ENCODE measurements at places on chromosomes 16 and 17.

GRCh38 chr17:7854851-7855659 lies at the start of gene TMEM88:
TMEM88 (plus strand) TSS chr17:7855066; CDS start chr17:7855075, 9 bp downstream.
- DNase-seq, result no peak

DNA sequence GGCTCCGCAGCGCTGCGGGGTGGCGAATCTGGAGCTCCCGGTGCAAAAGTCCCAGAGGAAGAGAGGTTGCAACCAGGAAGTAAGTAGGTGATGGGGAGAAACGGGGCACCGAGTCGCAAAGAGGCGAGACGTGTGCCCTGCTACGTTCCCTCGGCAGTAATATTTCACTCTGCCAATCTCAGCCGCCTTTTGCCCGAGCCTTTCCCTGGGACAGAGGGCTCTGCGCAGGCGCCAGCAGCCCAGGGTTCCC lies at the start of gene NR1D1:
Gene NR1D1 (minus strand): TSS at position 171 of the 250 bp plus-strand sequence. CDS start 495 bp downstream, outside the sequence.
- DNase-seq, result no peak

GRCh38 chr17:4167786-4168185 lies 24.8 kb downstream of the CYB5D2 start:
- no peak for DNase-seq

DNA sequence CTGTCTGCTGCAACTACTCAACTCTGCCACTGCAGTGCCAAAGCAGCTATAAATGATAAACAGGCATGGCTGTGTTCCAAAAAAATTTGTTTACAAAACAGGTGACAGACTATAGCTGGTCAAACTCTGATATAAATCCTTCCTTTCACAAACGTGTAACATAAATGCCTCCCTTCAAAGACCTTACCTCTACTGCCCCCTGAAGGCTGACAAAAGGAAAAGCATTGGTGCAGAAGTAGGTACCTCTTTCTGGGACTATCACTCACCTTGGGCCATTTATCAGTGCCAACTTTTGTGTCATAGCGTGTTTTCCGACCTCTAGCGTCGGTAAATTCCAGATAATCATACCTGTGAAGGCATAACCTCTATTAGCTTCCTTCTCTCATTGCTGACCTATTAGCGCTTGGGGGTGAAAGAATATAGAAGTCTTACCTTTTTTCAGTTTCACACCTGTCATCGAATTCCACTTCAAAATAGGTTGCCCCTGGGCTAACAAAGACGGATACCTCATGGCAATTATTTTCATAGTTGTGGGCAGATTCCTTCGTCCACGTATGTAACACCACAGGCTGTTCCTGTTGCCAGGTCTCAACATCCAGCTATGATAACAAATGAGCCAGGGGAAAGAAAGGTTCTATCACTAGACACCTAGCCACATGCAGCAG lies 67.9 kb downstream of the ZZEF1 start:
- DNase-seq, result peak; percentile 25

DNA sequence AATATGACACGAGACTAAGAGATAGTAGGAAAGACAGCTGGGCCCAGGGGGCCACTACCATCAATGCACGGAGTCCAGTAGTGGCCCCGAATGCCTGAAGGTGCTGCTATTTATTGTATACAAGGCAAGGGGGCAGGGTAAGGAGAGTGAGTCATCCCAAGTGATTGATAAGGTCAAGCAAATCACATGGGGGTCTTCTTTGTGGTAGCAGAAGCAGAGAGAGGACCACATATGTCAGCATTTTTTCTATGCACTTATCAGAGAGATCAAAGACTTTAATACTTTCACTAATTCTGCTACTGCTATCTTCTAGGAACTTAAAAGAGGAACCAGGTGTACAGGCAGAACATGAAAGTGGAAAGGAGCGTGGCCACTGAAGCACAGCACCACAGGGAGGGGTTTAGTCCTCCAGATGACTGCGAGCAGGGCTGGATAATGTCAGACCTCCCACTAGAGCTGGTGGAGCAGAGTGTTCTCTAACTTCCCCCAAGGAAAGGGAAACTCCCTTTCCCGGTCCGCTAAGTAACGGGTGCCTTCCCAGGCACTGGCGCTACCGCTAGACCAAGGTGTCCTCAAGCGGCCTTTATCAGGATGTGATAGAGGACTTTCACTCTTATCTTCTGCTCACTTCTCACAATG lies 26.4 kb upstream of the ARL4D start:
- DNase-seq, result no peak

- no peak for DNase-seq
These were observed 13.0 kb downstream of the CBX4 start for GRCh38 chr17:79826204-79826680.

- no peak for DNase-seq
These were observed 41.8 kb downstream of the NUP93 start for GRCh38 chr16:56771558-56772279.

GRCh38 chr17:75778861-75779249 lies 5.8 kb upstream of the UNK start:
- DNase-seq, result peak; percentile 77

GRCh38 chr17:60077672-60078519 lies 825 bp downstream of the HEATR6 start:
- DNase-seq, result no peak

DNA sequence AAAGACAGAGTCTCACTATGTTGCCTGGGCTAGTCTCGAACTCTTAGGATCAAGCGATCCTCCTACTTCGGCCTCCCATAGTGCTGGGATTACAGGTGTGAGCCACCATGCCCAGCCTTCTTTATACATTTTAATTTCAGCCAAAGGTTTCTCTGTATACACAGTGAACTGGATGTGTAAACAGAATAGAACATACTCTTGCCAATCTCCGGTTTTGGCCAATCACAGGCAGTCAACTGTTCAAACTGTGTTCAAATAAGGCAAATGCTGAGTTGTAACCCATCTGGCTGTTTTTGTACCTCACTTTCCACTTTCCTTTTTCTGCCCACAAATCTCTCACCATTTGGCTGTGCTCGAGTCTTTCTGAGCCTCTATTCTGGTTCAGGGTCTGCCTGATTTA lies 108.2 kb downstream of the CPPED1 start:
- no peak for DNase-seq
